Stimulated activated CD4-positive, alpha-beta T cell treated with anti-CD3 and anti-CD28 coated beads, Interleukin-2, amount 100 ng/mL, for 24 hours (primary cell): ENCODE measurements at places on chromosomes 16 and 17.
A peak's percentile ranks its signal among the peaks of the same experiment; 100 is the strongest.

DNA sequence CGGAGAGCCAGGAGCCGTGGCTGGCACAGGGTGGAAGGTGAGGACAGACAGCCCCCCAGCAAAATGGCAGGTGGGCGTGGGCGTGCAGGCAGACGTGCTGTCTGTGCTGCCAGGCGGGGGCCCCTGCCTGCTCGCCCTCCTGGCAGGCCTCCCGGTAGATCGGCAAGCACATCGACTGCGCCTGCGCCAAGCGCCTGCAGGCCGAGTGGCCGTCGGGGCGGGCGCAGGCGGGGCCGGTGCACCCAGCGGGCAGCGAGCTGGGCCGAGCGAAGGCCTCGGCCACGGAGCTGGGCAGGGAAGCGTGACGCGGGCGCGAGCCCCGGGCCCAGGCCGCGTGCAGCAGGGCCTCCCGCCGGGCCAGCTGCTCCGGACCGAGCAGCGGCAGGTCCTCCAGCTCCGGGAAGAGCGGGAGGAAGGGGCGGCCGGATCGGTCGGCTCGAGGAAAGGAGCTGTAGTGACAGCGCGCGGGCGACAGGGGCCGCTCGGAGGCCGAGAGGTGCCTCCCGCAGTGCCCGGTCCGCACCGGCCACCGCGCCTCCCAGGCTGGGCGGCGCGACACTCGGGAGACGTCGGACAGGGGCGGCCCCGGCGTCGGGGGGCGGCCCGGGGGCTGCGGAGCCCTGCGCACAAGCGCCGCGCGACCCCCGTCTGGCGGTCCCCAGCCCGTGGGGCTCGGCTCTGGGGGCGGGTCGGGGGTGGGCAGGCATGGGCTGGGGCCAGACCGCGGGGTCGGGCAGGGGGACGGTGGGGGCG is 16.9 kb downstream of the GRIN2C start:
- DNase-seq: no peak

GRCh38 chr17:72717676-72718075 is 374.8 kb downstream of the SLC39A11 start:
- DNase-seq: no peak

DNA sequence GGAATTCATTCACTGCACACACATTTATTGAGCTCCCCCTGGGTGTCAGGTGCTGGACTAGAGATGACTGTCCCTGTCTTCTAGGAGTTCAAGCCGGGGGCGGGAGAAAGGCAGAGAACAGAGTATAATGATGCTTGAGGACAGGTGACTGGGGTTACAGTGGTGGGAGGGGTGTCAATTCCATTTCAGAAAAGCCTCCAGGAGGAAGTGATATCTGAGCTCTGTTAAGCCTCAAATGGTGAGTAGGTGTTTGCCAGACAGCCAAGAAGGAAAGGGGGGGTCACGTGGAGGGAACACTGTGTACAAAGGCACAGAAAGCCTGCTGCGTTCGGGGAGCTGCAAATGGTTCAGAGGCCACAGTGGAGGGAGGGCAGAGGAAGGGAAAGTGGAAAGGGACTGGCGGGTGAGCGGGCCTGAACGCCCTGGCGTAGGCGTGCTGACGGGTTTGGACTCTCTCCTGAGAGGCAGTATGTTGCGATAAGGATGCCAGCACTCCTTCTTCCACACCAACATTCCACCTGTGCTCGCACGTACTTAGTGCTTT is 9.7 kb upstream of the NXPH3 start:
- no peak for DNase-seq

GRCh38 chr17:44088254-44088653 is 17.7 kb downstream of the G6PC3 start:
- no peak for DNase-seq

DNA sequence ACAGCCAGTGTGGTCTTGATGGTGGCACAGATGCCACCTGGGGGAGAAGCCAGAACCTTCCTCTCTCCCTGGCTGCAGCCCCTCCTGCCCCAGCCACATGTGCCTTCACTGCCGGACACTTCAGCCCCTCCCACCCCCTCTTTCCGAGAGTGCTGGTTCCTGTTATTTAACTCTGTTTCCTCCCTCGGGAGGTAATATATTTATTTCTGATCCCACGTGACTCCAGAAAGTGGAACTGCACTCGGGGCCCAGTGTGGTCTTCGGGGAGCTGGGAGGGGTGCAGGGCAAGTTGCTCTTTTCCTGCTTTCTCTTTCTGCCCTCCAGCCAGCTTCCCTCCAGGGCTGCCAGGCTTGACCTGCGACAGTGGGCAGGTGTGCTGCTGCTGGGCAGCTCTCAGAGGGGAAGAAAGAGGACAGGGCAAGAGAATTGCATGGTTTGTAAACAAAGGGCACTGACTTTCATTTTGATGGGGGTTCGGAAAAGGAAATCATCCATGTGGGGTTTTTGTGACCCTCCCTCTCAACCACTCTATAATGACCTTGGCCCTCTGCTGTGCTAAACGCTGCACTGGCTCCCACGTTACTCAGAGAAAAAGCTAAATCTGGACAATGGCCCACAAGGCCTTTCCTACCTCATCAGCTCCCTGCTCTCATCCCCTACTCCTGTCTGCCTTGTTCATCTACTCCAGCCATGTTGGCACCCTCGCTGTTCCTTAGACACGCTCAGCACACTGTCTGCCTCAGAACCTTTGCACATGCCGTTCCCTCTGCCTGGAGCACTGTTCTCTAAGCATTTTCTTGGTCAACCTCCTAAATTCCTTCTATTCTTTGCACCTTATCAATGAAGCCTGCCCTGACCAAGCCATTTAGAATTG is 8.2 kb upstream of the CIITA start:
- DNase-seq: no peak

DNA sequence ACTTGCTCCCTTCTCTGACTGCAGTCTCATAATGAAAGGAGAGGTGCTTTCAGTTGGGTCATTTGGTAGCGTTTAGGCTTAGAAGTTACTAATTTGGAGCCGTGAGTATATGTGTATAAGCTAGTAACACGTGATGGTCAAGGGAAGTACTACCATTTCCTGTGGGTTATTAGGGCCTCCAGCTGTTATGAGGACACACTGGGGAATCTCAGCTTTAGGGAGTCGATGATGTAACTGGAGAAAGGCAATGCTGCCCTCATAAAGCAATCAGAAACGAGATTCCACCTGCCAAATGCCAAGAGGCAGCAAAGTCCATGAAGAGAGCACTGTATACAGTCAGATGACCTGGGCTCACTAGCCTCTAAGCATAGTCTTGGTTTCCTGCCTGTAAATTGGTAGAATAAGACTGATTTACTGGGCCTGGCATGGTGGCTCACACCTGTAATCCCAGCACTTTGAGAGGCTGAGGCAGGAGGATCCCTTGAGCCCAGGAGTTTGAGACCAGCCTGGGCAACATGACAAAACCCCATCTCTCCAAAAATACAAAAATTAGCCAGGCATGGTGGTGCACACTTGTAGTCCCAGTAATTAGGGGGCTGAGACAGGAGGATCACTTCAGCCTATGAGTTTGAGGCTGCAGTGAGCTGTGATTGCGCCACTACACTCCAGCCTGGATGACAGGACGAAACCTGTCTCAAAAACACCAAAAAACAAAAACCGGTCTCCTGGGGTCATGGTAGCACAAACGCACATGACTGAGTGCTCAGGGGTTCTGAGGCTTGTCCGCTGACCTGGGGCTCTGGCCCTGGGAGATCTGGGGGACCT is 53.0 kb downstream of the SF3B3 start:
- no peak for DNase-seq

- DNase-seq: no peak
These were observed 45.5 kb upstream of the DNAH17 start for GRCh38 chr17:78622491-78623265.

- DNase-seq: no peak
These were observed 2.7 kb upstream of the ZC3H7A start for GRCh38 chr16:11799509-11800381.

DNA sequence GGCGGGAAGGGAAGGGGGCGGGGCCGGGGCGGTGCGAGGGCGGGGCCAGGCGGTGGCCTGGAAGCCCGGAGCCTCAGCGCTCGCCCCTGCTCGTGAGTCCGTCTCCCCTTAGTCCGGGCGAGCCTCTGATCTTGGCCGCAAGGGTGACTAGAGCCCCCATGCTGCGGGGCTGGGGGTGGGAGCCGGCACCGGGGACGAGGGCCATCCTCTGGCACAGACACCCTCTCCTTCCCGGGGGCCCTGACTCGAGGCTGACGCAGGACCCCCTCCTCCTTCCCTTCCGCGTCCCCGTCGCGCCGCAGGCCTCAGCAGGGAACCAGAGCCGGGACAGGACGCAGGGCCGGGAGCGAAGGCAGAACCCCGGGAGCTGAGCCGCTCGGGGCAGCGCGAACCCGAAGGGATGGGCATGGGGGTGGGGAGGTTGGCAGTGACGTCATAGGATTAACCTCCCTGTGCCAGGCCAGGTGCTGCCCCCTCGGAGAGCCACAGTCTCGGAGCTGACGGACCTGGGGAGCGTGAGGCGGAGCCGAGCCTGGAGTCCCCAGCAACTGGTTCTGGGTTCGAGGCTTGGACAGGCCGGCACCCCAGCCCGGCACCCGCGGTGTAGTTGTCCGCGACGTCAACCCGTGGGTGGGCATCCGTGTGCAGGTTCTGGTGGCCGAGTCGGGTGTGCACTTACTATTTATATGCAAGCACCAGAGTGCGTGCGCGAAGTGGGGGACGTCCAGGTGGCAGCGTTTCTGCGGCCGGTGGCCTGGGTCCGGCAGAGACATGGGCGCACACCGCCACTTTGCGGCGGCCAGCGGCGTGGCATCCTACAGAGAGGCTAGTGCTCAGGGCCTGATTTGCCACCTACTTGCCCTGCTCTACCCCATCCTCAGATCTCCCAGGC is 503 bp upstream of the PLCD3 start:
- peak; percentile 73 for DNase-seq

GRCh38 chr17:55314061-55314783 is 49.5 kb downstream of the HLF start:
- DNase-seq: no peak

DNA sequence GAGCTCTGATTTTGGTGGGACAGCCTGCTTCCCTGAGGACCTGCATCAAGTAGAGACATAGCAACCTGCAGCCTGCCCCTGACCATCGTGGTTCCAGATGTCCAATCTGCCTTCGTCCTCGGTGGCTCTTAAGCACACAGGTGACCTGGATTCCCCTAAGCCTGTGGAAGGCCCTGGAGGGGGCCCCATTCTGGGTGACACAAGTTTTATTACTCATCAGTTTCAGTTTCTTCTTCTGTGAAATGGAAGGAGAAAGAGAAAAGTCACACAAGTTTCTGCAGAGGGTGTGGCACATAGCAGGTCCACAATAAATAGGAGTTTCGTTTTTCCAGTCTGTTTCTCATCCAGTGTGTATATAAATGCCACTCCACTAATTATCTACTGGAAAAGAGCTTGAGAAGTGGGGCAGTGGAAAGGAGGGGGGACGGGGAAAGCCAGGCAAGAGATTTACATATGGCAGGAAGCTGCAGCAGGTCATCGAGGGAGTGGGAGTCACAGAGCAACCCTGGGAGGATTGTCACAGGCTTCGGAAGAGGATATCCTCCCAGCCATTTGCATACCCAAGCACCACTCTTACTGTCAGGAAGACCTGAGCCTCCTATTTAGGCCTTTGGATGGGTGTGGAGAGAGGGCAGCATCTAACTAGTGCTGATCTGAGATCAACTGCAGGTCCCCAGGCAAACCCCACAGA is 10.0 kb upstream of the NOS2 start:
- DNase-seq: peak; percentile 45

- no peak for DNase-seq
These were observed 8.2 kb downstream of the PRPSAP1 start for GRCh38 chr17:76345377-76345974.

DNA sequence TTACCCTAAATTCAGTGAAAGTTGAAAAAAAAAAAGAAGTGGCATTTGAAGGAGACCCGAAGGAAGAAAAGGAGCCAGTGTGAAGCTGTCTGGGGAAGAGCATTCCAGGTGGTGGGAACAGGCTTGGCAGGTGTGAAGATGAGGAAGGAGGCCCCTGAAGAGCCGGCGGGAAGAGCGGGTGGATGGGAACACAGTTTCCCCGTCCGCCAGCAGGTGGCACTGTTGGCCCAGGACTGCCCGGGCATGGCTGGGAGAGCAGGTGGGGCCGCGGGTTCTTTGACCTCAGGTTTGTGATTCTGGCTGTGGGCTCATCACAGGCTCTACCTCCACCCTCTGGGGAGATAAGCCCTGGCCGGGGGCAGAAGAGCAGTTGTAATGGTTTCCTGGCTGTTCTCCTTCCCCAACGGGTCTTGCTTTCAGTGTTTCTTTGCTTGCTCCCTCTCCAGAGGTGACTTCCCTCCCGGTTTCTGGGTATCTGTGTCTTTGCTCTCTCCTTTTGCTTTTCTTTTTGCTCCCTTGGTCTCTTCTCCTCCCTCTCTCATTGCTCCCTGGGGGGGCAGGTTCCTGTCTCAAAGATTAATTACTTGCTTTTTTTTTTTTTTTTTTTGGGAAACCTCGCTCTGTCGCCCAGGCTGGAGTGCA is 32.3 kb downstream of the RAP1GAP2 start:
- DNase-seq: peak; percentile 89

DNA sequence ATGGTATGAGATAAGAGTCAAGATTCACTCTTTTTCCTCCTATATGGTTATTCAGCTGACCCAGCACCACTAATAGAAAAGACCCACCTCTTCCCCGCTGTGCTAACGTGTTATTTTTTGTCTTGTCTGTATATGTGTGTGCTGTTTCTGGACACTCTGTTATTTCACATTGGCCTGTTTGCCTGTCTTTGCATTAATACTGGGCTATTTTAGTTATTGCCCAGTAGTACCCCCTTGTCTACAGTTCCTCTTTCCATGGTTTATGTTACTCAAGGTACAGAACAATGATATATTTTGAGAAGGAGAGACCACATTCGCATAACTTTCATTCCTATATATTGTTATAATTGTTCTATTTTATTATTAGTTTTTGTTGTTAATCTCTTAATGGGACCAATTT is 74.0 kb upstream of the SIAH1 start:
- no peak for DNase-seq

DNA sequence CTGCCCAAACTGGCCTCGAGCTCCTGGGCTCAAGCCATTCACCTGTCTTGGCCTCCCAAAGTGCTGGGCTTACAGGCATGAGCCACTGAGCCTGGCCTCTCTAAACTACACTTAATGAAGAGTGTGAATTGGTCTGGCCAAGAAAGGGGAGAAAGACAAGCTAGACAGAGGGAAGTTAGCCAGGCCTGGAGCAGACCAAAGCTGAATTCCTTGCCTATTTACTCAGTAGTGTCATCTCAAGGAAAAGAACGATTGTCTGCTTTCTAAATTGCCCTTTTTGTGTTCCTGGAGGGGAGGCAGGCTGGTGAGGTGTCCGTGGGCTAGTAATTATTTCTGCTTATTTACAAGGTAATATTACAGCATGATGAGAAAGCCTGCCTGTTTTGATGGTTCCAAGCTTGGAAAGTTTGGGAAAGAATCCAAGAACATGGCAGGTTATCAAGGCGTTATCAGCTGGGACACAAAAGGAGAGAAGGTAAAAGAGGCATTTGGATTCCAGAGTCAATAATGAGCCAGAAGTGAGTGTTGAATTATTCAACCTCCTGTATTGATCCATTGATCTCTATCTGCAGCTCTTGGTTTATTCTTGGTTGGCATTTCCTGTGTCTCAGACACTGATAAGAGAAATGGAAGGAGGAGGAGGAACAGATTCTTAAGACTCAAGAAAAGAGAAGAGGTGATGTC is 6.3 kb upstream of the CBFB start:
- no peak for DNase-seq
